ENCODE measurements at places on chromosomes 5 and 9.

DNA sequence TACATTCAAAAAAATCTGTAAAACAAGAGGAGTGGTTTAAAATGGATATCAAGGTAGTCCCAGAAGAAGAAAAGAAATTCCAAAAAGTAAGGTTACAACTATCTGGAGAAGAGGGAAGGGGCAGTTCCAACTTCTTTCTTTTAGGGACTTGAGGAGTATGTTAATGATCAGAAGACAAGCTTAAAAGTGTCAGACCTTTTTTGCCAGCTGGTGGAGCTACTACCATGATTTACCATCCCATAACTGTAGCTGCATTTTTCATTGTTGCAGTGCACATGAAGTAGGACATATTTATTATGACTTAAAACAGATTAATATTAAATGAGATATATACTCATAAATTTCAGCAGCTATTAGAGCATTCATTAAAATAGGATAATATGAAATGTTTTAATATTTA lies 158.5 kb upstream of the RGS7BP start:
- no peak for DNase-seq

DNA sequence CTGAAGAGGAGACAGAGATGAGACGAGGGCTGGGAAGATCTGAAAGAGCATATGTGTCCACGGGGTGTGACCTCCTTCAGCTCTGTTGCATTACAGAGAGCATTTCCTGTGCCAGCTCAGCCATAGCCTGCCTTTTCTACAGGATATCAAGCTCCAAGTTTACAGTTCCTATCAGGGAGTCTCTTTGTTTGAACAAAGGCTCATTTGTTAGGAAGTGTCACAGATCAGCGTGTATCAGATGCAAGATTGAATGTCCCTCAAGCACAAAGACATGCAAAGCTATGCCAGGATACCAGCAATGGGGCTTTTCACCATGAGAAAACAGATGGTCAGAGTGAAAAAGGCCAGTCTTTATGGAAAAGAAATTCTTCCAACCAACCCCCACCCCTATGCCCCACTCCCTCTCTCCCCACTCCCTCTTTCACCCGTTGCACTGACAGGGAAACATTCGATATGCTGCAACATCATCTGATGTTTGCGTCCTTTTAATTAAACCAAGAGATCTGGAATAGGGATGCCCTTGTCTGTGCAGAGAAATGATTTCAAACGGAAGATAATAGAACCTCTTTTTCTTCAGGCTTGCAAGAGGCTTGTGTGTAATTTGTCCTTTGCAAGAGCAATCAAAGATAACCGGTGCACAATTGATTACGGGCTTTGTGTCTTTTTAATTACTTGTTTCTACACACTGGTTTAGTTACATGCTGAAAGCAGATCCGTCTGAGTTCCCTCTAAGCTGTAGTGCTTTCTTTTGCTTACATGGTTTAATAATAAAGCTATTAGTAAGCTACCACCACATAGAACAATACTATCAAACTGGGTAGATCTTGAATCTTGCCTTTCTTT lies 263.1 kb upstream of the RGMB start:
- no peak for DNase-seq

DNA sequence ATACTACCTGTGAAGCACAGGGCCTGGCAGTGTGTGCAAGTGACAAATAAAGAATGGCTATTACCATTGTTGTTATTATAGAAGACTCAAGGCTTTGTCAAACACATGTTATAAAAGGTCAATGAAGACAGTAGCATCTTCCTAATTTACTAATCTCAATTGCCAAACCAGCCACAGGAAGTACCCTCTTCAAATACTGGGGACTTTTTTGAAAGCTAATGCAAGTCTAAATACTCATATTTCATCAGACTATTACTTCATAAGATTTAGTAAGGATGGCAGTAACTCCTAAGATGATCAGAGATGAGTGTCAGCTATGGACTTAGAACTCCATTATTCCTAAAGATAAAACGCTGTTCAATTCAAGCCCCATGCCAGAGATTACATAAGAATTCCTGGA lies 43.0 kb downstream of the GNAQ start:
- no peak for DNase-seq

- no peak for DNase-seq
Measured at GRCh38 chr9:136086213-136086881, 8.7 kb downstream of the NACC2 start.

- DNase-seq, result no peak
Measured at GRCh38 chr5:137753691-137754187, 424 bp downstream of the HNRNPA0 start.

DNA sequence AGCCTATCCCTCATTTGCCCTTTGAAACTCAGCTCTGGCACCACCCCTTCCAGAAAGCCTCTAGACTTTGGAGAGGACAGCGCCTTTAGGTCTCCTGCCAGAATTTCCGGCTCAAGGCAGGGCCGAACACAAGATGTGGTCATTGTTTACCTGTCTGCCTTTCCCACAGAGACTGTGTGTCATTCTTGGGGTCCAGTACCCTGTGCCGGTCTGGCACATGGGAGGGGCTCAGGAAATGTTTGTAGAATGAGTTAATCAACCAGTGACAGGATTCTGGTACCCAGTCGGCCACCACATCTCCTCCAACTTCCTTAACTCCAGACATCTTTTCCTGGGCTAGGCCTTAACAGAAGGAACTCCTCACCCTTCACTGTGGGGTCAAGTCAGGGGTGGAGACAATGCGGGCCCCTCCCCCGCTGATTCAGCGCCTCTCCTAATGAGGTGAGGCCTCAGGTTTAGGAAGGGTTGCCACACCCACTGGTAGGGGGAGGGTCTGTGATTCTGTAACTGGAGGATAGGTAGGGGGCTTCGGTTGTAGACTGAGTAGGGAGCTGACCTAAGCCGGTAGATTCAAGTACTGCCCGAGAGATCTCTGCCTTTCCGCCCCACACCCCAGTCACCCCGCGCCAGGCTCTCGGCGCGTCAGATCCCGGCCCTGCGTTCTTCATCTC lies 29.3 kb downstream of the PCDH1 start:
- no peak for DNase-seq

DNA sequence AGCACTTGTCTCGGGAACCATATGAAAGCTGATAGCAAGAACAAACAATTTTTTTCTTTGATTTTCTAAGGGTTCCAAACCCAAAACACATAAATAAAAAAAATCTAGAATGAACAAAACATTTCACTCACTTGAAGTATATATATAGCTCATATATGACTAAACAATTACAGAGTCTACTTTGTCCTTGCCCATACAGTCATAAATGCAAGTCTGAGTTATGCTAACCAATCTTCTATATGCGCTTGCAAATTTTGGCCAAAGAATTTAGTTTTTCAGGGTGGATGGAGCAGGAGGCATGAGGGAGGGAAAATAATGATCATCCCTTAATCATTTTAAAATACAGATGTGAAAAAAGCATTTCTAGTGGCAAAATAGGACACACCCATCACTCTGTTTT lies 370.1 kb downstream of the BNC2 start:
- DNase-seq, result no peak

- no peak for DNase-seq
Measured at GRCh38 chr5:8864053-8864452, 681.8 kb downstream of the SEMA5A start.
